SHP77 treated with DMSO at 0.1 percent for 48 hours (cell line): ENCODE measurements at places on chromosomes 7 and 10.

DNA sequence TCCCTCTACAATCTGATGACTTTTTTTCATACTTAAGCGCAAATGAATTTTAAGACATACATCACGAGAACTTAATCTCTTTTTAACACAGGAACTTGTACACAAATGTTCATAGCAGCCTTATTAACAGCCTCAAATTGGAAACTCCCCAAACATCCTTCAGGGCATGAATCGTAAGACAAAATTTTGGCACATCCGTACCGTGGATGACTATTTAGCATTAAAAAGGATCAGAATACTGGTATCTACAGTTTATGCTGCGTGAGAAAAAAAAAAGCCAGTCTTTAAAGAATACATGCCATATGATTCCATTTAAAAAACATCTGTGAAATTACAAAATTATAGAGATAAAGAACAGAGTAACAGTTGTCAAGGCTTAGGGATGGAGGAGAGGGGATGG is 46.8 kb downstream of the PDE1C start:
- no peak for DNase-seq

GRCh38 chr7:117362294-117362888 is 39.5 kb upstream of the WNT2 start:
- no peak for DNase-seq

DNA sequence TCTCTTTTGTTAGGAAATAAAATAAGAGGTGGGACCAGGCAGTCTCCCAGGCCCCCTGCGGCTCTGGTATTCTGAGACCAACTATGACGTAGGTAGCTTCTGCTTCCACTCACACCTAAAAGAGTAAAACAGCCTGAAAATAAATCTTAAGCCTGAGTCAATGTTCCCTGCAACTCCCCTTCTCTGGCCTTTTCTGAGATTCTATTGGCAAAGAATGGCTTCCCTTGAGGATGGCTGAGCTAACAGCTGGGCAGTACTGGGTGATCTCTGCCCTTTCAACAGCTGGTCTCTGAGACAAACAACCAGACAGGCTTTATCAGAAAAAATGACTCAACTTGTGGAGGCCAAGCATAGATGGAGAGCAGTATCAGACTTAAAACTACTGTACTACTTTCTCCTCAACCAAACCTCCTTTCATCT is 58.7 kb downstream of the CREB3L2 start:
- DNase-seq: no peak

DNA sequence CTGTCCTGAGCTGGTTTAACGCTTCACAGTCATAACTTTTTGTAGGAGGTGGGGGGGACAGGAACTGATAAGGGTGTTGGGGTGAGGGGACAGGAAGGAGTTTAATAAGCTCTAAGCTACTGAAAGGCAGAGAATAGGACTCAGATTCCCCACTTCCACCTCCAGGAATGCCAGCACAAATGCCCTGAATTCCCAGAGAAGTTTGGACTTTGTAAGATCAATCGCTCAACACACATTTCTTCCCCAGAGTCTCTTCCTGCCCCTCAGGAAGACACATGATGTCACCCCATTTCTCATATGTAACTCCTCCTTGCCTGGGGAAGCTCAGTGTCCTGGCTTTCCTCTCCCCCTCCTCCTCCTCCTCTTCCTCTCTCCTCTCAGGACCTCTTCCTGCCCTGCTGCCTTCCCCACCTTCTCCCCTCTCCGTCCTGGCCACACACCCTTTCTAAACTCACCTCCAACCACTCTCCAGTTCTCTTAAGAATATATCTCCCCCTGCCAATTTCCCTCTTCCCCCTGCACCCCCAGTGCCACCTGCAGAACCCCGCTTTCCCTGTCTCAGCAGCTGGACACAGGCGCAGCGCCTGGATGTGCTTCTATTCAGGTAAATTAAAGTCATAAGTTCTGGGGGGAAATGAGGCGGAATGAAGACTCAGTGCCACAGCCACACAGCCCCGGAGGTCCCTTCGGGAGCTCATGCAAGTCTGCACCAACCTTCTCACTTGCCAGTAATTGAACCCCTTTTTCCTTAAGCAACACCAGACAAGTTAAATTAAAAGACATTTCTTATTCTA is 5.3 kb upstream of the LOXL4 start:
- no peak for DNase-seq

GRCh38 chr10:89242840-89243568 is 8.6 kb downstream of the LIPA start:
- DNase-seq: no peak

DNA sequence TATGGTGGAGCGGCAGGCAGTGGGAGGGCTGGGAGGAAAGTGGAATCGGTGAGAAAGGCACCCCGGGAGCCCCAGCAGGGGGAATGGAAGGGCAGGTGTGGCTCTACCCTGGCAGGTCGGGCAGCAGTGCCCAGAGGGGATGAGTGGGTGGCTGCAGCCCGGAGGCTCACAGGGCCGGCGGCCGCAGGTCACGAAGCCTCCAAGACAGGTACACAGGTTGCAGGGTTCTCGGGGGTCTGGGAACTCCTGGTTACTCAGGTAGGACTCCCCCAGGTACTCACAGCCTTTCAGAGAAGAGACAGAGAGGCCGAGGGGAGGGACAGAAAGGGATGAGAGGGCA is 21.8 kb downstream of the KCP start:
- no peak for DNase-seq

GRCh38 chr10:63228237-63228636 is 95.1 kb downstream of the NRBF2 start:
- DNase-seq: no peak

- DNase-seq: no peak
Observed at GRCh38 chr10:71770789-71771188, 2.5 kb downstream of the VSIR start.

- no peak for DNase-seq
Observed at GRCh38 chr10:133191651-133192050, 31.6 kb downstream of the KNDC1 start.

DNA sequence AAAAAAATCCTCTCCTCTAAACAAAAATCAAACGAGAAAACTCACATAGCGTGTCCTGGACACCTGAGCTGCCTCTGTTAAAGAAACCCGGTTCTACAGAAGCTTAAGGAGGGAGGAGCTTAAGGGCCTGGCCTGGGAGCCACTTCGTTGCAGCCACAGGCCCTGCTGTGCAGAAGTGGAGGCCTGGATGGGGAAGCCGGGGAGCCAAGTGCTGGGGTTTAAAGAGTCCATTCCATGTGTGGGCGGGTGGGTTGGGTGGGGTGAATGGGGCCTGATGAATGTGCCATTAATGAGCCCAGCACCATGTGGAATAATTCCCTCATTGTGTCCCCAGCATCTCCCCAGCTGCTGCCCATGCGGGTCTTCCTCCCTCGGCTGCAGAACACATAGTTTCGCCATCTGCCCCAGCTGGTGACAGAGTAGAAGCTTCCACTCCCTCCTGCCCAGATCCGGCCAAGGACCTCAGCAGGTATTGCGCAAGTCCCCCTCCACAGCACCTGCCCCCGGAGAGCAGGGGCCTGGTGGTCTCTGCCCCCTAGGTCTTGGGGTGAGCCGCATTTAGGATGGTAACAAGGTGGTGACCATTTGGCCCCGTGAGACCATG is 127.8 kb upstream of the BTBD16 start:
- no peak for DNase-seq

GRCh38 chr7:72336632-72337389 is 75.3 kb downstream of the CALN1 start:
- no peak for DNase-seq

GRCh38 chr10:74189999-74190421 is 39.0 kb downstream of the ADK start:
- no peak for DNase-seq

- no peak for DNase-seq
Observed at GRCh38 chr10:129593953-129594352, 126.9 kb downstream of the MGMT start.

DNA sequence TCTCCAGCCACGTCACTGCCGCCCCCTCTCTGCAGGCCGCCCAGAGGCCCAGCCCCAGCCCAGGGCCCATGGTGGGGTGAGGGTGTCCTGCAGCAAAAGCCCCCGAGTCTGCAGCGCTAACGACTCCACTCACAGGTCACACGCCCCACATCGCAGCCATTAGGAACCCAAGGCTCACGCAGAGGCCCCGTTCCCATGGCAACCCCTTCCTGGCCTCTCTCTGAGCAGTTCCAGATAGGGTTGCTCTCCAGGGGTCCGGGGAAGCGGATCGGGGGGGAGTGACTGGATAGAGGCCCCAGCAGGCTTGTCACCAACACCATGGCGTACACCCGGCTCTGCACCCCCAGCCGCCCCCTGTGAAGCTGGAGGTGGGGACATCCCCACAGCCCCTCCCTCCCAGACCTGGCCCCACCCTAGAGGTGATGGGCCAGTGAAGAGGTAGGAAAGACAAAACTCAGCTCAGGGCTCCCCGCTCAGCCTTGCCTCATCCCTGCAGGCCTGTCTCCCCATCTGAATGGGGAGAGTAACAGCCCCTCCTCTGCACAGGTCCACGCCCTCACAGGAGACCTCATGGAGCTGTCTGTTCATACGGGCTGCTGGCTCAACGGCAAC is 41.2 kb downstream of the TNRC18 start:
- DNase-seq: no peak

DNA sequence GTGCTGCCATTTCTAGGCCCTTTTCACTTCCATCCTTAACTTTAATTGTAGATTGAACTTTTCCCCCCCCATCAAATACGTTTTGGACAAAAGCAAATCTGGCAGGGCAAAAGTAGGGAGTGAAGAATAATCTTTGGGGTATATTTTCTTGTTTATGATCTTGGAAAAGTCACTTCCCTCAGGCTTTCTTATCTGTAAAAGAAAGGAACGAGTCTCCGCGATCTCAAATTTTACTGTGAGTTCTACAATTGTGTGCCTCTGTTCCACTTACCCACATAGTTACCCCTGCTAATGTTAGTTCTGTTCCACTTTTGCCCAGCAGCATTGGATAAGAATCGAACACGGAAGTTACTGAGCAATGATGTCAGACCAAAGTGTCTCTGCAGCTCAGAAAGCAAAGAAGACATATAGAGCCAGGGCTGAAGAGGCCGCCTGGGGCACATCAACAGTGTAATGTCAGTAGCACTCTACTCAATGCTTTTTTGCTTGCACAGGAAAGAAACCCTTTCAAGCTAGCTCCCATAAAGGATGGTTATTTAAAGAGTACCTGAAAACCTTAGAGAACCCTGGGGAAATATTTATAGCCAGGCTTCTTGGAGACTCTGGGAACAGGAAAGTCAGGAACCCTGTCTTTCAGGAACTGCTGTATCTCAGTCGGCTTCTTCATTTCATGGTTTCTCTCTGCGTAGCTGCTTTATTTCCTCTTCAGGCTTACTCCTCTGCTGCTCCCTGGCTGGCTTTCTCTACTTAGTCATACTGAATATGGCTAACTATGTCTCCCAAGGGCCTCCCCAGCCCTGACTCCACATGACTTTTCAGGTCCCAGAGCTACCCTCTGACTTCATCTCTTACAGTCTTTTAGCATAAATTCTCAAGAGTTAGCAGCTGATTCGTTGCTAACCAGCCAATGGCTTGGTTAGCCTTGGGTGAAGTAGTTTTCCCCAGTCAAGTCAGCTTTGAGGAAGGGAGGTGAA is 123.7 kb upstream of the FAM3C start:
- DNase-seq: no peak
